ENCODE measurements at places on chromosomes 4 and X.

GRCh38 chr4:181108237-181108636 is 1135.0 kb upstream of the TENM3 start:
- no peak for DNase-seq

GRCh38 chrX:150731795-150732194 is 38.6 kb downstream of the MTMR1 start:
- DNase-seq = no peak

DNA sequence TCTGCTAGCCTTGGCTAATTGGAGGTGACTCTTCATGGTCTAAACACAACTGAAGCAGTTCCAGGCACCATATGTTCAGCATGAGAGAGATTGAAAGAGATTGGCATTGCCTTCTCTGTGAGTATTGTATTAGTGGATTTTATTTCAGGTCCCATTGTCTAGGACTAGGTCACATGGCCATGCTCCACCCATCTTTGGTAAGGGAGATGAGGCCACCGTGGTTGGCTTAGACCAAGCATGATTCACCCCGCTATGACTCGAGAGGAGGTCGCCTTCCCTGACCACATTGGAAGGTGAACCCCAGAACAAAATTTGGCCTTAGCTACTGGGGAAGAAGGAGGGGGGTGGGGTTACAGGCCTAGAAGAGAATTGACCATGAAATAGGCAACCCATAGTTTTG is 109.9 kb upstream of the BCOR start:
- DNase-seq = no peak

DNA sequence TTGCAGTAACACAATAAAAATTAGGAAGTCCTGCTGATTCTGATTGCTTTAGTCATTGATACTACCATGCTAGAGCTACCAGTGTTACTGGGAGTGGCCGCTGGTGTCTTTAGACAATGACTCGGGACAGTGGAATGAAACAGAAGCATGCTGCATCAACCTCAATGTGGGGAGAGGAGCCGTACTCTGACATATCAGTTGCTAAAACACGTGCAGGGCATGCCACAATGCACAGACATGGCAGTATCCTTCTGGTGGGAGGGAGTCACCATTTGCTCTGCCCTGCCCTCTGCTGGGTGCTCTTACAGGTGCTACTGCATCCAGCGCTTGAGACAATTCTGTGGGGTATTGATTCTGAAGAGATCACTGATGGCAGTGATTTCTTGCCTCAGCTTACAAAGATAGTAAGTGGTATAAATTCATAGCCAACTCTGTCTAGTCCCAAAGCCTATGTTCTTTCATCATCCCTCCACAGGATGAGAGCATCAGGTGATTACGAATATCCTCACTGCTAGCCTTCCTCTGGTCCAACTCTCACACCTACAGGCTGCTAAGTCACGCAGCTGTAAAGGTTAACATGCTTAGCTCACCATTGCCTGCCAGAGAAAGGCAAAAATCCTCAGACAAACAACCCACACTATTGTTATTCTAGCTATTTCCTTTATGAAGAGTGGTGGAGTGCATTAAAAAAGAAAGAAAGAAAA is 43.7 kb downstream of the NSG1 start:
- DNase-seq = no peak

DNA sequence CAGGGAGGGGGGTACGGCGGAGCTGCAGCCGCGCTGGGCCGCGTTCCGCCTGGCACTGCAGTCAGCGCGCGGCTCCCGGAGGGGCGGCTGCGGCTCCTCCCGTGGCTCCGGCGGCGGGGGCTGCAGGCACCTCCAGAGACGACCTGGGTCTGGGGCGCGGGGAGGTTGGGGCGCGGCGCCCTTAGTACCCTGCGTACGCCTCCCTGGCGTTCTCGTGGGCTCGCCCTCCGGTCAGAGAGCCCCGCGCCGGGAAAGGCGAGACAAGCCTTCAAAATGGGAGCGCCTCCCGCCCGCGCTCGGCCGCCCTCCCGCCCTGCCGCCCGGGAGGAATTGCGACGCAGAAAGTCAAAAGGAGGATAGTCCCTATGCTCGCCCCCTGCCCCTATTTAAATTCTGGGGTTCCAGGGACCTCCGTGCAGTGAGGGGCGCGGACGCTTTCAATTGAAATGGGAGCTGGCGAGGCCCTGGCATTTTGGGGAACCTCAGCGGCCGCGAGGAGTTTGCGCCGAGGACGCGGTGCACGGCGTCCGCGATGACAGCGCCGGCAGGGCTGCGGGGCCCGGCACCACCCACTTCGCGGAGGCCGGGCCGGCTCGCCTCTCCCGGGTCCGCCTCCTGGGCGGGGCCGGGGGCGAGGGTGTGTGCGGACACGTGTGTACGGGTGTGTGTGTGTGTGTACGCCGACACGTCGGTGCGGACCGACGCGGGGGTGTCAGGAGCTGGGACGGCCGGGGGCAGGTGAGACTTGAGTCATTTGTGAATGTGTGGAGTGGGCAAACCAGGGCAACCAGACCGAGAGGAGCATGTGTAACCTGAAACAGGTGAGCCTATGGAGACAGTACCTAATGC is 544 bp downstream of the HERC3 start:
- DNase-seq = peak; percentile 83

Measured in stimulated activated CD4-positive, alpha-beta T cell treated with anti-CD3 and anti-CD28 coated beads, Interleukin-15, amount 100 ng/mL, for 1 hour (primary cell).